ENCODE measurements at places on chromosomes 11 and 22.

- DNase-seq: no peak
Measured at GRCh38 chr11:21986361-21986760, 206.5 kb upstream of the ANO5 start.

DNA sequence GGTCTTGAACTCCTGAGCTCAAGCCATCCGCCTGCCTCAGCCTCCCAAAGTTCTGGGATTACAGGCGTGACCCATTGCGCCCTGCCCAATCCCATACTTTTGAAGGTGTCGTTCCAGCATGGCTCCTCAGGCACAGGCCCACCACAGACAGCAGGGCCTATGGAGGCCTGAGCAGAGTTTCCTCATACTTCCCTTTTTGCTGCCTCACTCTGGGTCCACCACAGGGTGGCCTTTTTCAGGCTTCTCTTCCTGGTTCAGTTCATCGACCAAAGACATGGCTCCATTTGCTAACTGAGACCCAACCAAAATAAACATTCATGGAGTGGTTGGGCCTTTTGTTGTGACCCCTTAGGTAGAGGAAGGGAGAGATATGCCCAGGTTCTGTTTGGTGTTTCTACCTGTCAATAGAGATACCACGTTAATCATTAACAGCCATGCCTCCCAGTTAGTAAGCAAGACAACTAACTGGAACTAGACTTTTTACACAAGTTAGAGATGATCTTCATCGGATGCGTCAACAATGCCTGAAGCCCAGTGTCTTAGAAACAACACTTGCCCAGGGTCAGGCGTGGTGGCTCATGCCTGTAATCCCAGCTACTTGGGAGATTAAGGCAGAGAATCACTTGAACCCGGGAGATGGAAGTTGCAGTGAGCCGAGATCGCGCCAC, 35.1 kb downstream of the TRIOBP start:
- DNase-seq: no peak

- no peak for DNase-seq
Measured at GRCh38 chr22:43546186-43546585, 134.4 kb downstream of the MPPED1 start.

- DNase-seq: no peak
Measured at GRCh38 chr11:75547177-75547576, 14.9 kb upstream of the SERPINH1 start.

GRCh38 chr22:50209893-50210292, 9.1 kb downstream of the SELENOO start:
- peak; percentile 42 for DNase-seq

DNA sequence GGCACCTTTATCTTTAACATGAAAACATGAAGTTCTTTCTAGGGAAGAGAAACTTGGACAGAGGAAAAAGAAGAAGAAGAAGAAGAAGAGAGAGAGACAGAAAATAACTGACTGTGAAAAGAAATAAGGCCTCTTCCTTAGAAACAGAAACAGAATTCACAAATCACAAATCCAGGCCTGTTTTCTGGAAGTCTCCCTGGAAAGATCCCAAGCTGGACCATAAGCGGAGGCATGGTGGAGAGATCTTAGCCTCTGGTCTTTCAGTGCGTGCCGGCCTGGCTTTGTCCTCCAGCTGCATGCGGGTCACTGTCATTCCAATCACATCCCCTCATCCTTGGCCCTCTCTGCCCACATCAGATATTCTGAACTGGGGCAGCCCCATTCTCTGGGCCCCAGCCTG, 6.9 kb downstream of the FXYD6 start:
- no peak for DNase-seq

Data from stimulated activated CD4-positive, alpha-beta T cell treated with anti-CD3 and anti-CD28 coated beads, Interleukin-1b, Interleukin-23, amount 100 ng/mL, for 1 hour (primary cell).